ENCODE measurements at places on chromosomes 12 and 14.

DNA sequence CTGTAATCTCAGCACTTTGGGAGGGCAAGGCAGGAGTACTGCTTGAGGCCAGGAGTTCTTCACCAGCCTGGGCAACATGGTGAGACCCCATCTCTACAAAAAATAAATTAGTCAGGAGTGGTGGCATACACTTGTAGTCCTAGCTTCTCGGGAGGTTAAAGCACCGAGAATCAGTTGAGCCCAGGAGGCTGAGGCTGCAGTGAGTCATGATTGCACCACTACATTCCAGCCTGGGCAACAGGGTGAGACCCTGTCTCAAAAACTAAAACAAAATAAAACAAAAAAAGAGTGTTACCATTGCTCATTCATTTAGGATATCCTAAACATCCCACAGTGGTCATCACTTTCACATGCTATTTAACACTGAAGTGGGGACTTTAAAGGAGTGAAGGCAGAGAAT, 7.8 kb downstream of the NEK9 start:
- DNase-seq, result no peak

DNA sequence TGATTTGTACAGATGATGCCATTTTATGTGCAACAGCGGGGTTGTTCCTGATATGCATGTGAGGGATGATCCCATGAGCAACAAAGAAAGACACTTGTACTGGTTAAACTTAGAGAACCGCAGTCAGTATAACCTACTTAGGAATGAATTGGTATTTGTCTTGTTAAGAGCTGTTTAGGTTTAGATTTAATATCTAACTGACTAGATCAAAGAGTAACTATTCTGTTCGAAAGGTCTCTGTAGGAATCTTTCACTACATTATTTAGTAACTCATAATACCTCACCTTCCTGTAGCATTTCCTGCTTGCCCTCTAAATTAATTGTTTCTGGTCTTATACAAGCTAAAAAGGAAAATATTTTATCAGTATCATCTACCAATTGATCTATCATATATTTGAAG, 350.4 kb downstream of the TRHDE start:
- no peak for DNase-seq

- DNase-seq, result no peak
These were observed 922 bp downstream of the PTPRR start for GRCh38 chr12:70919597-70920035.

DNA sequence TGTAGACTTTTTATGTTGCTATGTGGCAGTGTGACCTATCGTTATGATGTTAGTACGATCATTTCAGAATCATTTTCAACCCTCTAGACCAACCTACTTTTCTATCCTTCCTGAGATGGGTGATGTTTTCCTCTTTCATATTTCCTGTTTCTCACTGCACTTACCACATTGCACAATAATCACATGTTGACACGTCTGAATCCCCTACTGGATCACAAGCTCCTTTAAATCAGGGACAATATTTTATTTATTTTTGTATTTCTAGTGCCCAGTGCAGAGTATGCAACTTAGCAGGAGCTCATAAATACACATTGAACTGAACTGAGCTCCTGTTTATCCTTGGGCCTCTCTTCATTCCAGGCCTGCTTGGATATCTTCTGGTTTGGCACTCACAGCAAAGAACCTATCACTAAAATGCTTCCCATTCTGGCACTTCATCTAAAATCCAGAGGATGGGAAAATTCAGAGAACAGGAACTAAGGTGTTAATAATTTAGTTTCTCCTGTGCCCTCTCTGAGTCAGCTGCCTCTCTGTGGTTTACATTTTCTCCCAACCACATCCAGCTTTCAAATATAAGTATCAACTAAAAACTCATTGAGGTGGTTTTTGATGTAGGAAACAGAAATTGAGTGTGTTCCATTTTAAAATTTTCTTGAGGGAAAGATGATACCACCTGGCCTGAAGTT, 69.4 kb upstream of the DYRK2 start:
- no peak for DNase-seq

GRCh38 chr12:116838365-116838764, 42.9 kb downstream of the HRK start:
- DNase-seq, result no peak

GRCh38 chr12:6638305-6638704, 2.5 kb upstream of the LPAR5 start:
- no peak for DNase-seq

- no peak for DNase-seq
These were observed 336.1 kb downstream of the BCL11B start for GRCh38 chr14:98935921-98936320.

DNA sequence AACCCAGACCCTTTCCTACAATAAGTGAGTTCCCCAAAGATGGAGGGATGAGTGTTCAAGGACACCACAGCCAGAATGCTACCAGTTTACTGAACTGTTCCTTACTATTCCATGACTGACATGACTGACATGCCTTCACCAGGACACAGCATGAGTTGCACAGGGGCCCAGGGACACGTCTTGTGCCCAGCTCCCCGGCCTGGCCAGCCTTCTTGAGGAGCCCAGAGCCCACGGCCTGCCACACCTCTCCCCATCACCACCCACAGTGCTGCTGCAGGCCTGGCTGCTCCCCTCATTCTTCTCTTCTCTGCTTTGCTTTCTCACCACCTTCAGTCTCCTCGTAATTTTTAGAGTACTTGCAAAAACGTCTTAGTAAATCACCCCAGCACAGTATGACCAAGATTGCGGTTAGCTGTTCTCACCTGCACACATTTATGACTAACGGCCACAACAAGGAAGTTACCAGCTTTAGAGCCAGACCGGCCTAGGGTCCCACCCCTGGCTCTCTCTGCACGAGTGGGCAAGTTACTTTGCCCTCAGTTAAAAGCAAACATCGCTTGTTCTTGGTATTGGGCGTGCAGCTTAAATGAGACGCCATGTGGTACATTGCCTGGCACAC, 18.5 kb downstream of the PPP2R5E start:
- no peak for DNase-seq

- no peak for DNase-seq
These were observed 69.7 kb upstream of the SLC38A2 start for GRCh38 chr12:46442239-46442638.

DNA sequence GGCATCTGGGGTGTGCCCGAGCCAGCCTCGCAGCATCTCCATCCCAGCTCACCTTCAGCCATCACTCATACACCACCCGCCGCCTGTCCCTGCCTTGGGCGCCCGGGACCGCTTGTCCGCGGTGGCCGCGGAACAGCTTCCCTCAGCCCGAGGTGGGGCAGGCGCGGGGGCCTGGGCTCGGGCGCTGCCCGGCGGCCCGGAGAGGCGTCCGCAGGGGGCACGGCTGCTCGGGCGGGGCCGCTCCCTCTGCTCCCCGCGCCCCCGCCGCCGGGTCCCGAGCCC, 430 bp downstream of the SLC41A2 start:
- no peak for DNase-seq

DNA sequence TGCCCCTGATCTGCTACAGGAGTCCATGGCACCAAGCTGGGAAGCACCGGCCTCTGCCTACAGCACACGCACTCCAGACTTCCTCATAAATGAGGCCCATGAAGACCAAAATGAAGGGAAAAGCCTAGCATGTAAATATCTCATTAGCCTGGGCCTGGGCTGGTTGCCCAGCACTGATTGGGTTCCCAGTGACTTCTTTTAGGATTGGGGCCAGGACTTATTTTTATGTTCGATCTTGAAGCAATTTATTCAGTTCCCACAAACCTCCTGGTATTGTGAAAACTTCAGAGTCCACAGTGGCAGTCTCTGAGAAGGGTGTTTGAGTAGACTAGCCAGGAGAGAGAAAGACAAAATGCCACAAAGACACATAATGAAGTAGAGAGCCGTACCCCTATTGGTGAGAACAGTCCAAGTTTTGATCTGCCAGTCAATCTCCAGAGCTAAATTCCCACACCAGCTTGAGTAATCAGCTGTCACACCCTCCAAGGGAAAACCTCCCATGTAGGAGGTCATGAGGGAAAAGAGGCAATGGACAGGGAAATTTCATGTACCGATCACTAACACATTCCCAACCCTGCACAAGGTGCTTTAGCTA, 78.2 kb downstream of the PHLDA1 start:
- no peak for DNase-seq

DNA sequence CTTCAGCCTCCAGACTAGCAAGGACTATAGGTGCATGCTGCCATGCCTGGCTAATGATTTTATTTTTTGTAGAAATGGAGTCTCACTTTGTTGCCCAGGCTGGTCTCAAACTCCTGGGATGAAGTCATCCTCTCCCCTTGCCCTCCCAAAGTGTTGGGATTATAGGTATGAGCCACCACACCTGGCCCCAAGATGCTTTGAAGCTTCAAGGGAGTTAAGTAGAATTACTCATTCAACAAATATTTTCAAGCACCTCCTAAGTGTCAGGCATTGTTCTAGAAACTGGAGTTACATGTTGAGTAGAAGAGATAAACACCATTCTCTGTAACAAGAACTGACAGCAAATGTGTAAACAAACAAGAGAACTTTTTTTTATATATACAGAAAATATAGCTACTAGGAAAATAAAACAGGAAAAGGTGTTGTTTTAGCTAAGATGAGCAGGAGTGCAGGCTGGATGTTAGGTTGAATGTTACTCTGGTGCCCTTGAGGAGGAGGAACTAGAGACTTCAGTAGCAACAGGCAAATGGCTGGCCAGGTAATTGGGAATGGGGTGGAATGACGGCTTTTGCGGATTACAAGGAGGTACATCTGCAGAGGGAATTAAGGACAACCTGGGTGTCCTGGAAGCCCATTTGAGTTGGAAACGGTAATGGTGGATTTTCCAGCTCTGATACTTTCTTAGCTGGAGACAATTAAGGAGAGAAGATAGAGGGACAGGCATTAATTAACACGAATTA, 32.0 kb upstream of the CFAP54 start:
- no peak for DNase-seq

- DNase-seq, result no peak
These were observed 233.3 kb upstream of the FLRT2 start for GRCh38 chr14:85296456-85297210.

- no peak for DNase-seq
These were observed 366.0 kb upstream of the RGS6 start for GRCh38 chr14:71566276-71566675.

GRCh38 chr14:32332415-32333316, 3.6 kb downstream of the AKAP6 start:
- DNase-seq, result no peak

- no peak for DNase-seq
These were observed 40.6 kb upstream of the FKBP4 start for GRCh38 chr12:2754208-2754607.

GRCh38 chr14:33592297-33592696, 358.6 kb downstream of the EGLN3 start:
- no peak for DNase-seq

- no peak for DNase-seq
These were observed 66.8 kb downstream of the MOK start for GRCh38 chr14:102238131-102238530.

DNA sequence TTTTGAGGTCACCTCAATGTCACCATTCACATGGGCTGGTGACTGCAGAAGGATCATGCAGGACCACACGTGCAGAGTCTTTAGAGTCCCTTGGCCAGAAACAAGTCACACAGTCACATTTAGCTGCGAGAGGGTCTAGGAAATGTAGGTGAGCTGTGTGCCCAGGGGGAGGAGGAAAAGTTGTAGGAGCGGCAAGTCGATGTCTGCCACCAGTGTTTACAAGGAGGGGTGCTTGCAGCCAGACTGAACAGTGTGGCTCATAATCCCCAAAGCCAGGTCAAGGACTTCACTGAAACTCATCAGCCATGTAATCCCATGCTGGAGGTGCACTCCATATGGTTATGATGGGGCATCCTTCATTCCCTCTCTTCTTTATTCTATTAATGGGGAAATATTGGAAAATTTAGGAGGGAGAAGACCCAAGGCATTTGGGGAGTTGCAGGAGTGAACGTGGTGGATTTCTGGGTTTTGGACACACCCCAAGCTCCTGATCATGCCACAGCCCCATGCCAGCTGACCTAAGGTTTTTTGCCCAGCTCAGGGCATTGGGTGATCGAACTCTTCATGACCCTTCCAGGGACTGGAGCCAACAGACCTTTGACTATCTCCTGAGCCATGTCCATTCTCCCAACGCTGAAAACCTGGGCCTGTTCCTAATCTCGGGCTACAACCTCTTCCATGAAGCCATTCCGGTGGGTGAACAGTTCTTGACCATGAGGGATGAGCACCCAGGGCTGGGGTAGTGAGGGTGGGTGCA, 7.2 kb downstream of the DAO start:
- DNase-seq, result no peak

- DNase-seq, result no peak
These were observed 179.8 kb downstream of the DERA start for GRCh38 chr12:16090974-16091373.

DNA sequence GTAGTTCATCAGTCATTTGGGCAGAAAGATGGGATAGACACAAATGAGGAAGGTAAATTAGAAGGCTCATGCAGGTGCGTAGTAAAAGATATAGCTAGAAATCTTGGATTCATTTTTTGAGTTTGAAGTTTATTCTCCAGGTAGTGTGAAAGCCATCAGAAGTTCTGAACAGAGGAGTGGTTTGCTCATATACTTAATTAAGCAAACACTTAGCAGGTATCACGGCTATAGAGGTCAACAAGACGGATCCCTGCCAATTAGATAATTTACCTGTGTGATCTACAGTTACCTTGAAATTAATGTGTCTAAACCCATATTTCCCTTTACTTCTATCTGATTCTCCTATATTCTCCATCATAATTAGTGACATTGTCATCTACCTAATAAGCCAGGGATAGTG, 29.7 kb downstream of the PALS1 start:
- DNase-seq, result no peak

- DNase-seq, result no peak
These were observed 19.3 kb upstream of the FKBP4 start for GRCh38 chr12:2775431-2775830.

DNA sequence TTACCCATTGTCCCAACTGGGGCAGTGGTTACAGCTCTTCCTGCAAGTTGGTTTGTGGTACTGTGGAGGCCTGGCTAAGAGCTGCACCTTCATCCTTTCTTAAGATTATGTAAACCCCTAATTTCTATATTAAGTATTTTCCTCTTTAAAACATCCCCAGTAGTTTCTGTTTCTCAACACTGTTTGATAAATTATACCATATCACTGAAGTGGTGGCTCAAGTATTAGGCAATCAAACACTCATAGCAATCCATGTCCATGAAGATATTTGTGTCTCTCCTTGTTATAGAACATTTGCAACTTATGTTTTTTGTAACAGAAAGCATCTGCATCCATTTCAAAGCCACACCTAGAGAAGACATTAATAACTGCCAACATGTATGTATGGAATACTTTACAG, 31.8 kb downstream of the ATXN3 start:
- DNase-seq, result no peak

GRCh38 chr14:21723431-21724045, 49.9 kb upstream of the OR4E1 start:
- DNase-seq, result peak; percentile 21

- no peak for DNase-seq
These were observed 2.1 kb upstream of the EDDM3A start for GRCh38 chr14:20743556-20743955.
